ENCODE measurements at places on chromosomes 16 and 17. TPM values are rescaled to one million over a fixed set of nuclear protein-coding genes. Genes with fewer than 3 reads are reported as not detected.

GRCh38 chr16:85652431-85653221 lies 36.1 kb downstream of the GINS2 start:
- no peak for DNase-seq

DNA sequence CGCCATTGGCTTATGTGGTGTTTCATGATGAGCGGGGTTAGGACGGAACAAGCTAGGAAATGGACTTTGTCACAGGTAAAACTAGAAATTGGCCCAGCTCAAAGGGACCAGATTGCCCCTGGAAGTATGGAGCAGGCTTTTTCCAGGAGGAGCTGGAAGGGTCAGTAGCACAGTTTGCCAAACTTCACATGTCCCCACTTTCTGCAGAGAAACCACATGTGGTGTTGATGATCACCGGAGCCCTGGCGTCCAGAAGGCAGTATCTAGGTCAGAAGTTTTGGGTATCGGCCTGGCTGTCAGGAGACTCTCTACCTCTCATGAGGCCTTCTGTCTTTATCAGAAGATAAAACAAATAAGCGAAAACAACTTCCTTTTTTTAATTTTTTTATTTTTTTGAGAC lies 248.5 kb downstream of the SOX9 start:
- no peak for DNase-seq

DNA sequence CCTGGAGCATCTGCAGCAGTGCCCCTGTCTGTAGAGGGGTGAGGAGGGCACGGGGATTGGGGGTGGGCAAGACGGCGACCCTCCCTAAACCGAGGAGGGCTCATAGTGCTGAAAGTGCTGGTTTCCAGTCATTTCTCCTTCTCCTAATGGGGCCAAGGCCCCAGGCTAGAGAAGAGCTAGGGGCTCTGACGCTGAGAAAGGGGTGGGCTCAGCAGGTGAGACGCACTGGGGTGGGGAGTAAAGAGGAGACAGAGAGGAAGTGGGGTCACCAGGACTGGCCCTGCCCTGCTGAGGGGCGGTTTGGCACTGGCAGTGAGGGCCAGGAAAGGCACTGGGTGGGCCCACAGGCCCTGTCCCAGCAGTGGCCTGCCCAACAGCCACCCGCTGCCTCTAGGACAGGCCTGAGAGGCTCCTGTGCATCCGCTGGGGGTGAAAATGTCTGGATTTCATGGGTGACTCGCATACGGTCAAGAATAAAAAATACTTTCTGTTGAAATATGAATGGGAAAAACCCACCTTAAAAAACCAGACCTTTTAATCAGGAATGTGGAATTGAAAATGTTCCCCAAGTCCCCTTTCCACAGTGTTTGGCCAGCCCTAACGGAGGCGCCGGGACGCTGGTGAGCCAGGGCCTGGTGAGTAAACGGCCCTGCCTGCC lies 122.4 kb upstream of the SMURF2 start:
- DNase-seq = no peak

Gene SDR42E2
- 0.18 TPM for polyA plus RNA-seq
